B cell (primary cell): ENCODE measurements at places on chromosomes 3 and 15. TPM values are rescaled to one million over a fixed set of nuclear protein-coding genes. Genes with fewer than 3 reads are reported as not detected.

DNA sequence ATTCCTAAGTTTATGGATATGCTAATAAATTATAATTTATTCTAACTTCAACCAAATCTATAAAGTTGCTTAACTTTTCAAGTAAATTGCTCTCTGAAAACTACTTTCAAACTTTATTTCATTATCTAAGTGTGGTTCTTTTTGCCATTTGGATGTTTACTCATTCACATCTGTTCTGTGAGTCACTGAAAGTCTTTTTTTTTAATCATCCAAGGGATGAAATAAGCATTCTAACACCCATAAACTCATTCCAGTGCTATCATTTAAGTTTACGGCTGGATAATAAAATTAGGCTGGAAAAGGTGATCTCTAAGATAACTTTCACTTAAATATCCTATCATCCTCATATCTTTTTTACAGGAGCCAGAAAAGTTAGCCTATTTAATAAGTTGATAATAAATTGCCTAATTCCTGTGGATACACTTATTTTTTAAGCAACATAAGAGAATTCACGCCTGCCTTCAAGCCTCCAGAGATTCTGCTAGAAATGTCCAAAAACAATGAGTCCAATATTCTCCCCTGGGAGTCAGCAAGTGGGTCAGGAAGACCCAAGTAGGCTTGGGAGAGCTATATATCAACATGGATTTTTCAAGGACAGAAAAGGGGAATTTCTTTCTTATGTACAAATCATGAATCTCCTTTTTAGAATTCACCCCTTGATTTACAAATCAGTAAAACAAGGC lies 25.8 kb downstream of the SCG3 start:
- H3K27ac ChIP-seq: no peak overlapping the region

GRCh38 chr3:195239121-195239520 lies 31.8 kb downstream of the XXYLT1 start:
- no peak overlapping the region for H3K27ac ChIP-seq
- no peak for DNase-seq
- no peaks in the 10 kb centered on the region for H3K4me1 ChIP-seq

DNA sequence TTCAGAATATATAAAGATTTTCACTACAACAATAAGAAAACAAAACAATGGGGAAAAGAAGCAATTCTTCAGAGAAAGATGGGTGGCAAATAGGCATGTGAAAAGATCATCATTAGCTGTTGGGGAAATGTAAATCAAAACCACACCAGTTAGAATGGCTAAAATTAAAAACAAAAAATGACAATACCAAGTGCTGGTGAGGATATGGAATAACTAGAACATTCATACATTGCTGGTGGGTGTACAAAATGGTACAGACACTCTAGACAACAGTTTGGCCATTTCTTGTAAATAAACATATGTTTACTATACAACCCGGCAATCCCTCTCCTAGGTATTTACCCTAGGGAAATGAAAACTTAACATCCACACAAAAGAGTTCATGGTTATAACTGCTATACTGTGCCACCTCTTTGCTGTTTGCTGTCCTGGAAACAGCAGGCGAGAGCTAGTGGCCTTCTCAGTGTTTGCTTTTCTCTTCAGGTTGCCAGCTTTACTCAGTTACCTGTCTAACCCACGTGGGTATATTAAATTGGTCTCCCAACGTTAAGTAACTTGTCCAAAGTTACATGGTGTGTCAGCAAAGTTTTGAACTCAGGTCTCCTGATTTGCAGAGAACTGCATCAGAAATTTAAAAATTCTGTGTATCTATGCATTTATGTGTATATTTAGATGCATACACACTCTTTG lies 4.6 kb upstream of the NIT2 start:
- no peak overlapping the region for H3K4me3 ChIP-seq
- no peak overlapping the region for H3K27ac ChIP-seq
- no peaks in the 10 kb centered on the region for H3K27me3 ChIP-seq
- H3K4me1 ChIP-seq: peaks cover 5% of the 10 kb centered on the region
- no peaks in the 10 kb centered on the region for H3K36me3 ChIP-seq

DNA sequence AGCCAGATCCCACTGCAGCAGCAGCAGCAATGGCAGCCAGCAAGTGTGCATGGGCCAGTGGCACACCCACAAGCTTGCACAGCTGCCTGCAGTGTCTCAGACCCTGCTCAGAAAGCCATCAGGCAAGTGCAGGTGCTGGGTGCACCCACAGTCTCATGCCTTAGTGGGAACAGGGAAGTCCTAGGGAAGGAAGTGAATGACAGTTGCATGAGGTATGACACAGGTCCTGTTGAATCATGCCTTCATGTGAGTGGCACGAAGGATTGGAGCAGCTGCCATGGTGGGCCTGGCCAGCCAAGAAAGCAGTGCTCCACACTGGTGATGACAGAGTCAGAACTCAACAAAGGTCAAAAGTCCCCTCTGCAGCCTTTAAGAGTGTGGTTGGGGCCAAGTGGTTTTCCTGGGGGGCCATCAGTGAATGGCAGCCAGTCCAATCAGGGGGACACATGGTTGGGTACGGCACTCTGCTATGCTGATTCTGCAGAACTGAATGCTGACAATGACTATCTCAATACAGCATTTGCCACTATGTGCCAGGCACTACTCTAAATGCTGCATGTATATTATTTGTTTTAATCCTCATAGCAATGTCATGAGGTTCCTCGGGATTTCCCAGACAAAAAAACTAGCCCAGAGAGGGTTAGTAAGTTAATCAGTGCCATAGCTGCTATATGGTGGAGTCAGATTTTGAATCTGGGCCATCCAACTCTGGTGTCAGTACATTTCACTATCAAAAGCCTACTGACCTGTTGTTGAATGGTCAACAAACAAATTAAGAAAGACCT lies 94.3 kb downstream of the AQP9 start:
- H3K36me3 ChIP-seq: no peaks in the 10 kb centered on the region
- DNase-seq: no peak
- no peaks in the 10 kb centered on the region for H3K27me3 ChIP-seq
- no peak overlapping the region for H3K27ac ChIP-seq
- H3K4me1 ChIP-seq: no peaks in the 10 kb centered on the region

The CPN2 gene
- not detected in 2 replicates for total RNA-seq
